RKO (cell line): ENCODE measurements at places on chromosomes 16 and 17.

- DNase-seq: no peak
These were observed 472.8 kb downstream of the MAF start for GRCh38 chr16:79127766-79128165.

DNA sequence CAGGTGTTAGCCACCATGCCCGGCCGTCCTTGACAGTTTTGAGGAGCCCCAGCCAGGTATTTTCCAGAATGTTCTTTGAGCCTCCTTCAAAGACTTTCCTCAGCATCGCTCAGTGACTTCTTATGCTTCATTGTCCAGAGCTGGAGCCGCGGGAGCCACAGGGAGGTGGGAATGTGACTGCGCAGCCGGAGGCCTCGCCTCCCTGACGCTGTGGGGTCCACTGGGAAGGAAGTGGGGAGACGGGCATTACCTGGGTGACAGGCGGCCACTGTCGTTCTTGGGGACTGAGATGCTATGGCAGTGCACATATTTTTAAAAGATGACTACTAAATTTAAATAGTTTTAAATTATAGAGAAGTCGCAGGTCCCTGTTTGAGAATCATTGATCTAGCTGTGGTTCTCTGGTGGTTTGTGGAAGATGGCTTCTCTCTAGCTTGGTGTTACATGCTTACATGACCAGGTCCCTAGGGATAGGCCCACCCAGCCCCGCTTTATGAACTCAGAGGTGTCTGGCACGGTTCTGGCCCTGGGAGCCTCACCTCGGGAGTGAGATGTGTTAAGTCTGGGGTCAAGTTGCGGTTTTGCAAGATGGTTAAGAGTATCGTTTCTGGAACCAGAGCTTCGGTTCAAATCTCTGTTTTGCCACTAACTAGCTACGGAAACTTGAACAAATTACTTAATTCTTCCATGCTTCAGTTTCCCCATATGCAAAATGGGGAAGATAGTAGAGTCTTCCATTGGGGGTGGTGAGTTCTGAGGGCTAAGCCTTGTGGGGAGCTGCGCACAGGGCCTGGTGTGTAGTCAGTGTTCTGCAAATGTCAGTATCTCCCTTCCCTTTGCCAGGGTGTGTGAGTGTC lies 53.0 kb downstream of the ATP2C2 start:
- no peak for DNase-seq

DNA sequence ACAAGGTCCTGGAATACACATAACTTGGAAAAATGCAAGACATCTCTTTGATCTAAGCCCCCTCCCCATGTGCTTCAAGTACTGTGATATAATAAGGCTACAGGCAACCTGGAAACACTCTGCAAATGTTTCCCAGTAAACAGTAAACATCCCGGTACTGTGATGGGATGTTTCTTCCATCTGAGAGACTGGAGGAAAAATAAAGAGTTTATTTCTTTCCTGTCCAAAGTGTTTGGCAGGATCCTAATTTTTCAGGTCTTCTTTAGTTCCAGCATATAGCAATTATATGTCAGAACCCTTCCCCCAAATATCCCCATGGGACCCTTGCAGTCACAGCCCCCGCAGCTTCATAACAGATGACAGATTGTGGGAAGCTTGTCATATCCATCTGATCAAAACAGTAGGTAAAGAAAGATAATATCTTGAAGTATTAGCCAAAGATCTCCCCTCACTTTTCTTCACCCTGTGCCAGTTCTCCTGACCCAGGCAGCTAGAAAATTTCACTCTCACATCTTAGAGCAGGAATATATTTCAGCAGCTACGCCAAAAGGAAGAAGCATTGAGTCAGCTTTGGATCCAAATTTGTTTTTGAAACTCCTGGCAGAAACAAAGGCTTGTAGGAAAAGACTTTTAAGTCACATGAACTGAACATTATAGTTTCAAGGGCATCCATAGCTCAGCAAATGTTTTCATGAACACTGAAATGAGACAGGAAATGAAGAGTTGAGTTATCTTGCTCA lies 141.3 kb downstream of the HS3ST3A1 start:
- no peak for DNase-seq

GRCh38 chr16:73046849-73047214 lies 1.1 kb downstream of the ZFHX3 start:
- DNase-seq: no peak

DNA sequence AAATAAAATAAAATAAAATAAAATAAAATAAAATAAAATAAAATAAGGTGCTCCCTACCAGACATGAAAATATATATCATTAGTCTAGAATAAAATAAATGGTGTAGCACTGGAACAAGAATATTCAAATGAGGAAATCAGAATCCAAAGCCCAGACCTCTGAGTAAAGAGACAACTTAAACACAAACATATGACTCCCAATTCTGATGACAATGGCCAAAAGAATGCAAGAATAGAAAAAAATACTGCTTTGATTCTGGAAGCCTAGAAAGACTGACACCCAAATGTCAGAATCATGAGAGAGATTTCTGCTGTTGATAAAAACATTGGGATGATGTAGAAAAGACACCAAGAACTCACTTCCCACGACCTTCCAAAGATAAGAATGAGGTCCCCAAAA lies 27.9 kb downstream of the MYOCD start:
- DNase-seq: no peak

- no peak for DNase-seq
These were observed 4.7 kb downstream of the ZDHHC7 start for GRCh38 chr16:85006639-85007038.

DNA sequence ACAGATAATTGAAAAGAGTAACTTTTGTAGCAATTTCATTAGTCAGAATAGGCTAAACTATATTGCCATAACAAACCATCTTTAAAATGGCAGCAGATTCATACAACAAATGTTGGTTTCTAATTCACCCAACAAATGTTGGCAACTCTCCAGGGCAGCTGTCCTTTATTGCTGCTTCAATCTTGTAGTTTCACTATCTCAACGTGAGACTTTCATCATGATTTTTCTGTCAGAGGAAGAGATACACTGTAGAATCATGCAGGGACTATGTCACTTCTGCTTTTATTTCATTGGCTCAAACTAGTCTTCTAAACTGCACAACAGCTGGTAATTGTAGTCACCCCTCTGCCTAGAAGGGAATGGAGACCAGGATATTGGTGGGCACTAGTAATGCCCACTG lies 174.2 kb downstream of the TANC2 start:
- DNase-seq: no peak
